ENCODE measurements at places on chromosomes 13 and 19.

GRCh38 chr13:44583137-44583536, 7.0 kb upstream of the TSC22D1 start:
- DNase-seq: no peak

DNA sequence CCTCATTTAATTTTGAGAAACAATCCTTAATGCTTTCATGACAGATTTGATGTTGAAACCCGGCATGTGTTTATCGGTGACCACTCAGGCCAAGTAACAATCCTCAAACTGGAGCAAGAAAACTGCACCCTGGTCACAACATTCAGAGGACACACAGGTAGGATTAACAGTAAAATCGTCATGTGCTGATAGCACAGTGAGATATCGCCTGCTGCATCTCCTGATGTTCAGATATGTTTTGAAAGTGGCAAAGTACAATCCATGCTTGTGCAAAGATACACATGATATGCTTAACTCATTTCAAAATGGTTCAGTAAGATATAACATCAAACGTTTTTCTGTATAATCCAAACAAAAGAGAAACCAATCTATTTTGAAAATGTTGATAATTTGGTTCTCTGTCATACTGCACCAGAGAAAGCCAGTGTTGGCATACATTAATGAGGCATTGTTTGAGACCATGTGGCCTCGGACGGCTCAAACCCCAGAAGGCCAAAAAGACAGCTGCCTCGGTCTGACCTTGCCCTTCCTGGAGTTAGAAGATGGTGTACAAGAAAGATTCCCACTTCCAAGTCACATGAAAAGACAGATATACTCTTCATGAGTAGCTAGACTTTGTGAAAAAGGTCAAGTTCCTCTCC, 76.2 kb downstream of the DHRS12 start:
- no peak for DNase-seq

- DNase-seq: no peak
These were observed 30.7 kb downstream of the PDE4A start for GRCh38 chr19:10450853-10451609.

DNA sequence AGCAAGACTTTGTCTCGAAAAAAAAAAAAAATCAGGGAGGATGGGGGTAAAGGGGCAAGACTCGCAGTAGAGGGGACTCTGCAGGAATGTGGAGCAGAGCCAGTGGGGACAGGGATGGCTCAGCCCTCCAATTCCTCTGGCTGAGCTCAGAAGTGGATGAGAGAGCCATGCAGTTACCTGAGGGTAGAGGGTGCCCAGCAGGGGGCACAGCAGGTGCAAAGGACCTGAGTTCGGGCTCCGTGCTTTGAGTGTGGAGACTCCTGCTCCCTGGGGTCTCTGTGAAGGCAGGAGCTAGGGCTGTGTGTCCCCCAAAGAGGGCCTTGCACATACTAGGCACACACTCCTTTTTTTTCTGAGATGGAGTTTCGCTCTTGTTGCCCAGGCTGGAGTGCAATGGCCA, 7.7 kb downstream of the DOCK6 start:
- no peak for DNase-seq

GRCh38 chr13:87274209-87274819, 396.9 kb upstream of the SLITRK5 start:
- DNase-seq: no peak

GRCh38 chr13:41107584-41108014, 25.0 kb downstream of the KBTBD6 start:
- no peak for DNase-seq

DNA sequence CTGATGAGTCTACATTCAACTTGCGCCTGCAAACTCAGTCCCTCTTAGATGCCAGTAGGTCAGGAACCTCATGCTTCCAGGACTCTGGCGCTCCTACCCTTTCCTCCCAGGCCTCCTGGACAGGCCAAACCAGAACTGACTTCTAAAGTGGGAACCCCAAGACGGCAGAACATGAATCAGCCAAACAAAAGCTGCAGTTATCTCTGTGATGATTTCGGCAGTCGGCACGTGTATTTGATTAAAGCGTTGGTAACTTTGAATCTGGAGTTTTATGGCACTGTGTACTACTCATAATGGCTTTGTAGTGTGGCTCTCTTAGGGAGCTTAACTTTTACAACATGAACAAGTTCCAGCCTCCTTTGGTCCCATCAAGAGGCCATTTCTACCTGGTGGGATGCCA, 13.7 kb downstream of the ACTN4 start:
- DNase-seq: no peak

GRCh38 chr19:38920602-38921419, 8.8 kb upstream of the CCER2 start:
- DNase-seq: no peak

DNA sequence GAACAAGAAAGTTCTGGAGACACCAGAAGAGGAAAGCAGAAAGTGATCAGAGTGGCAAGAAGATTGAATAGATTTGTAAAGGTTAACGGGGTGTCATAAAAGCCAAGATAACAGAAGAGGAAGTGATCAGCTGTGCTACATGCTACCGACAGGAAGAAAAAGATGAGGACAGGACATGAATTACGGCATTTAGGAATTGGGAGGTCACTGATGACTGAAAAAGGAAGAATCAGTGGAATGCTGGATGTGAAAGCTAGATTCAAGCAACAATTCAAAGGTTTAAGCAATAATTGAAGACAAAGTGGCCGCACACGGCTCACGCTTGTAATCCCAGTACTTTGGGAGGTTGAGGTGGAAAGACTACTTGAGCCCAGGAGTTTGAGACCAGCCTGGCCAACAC, 15.1 kb downstream of the ZNF160 start:
- DNase-seq: no peak

All from upper lobe of right lung (tissue), 1 donor.